ENCODE measurements at places on chromosomes 12 and 14.

GRCh38 chr12:2284857-2285256, 232.1 kb downstream of the CACNA1C start:
- DNase-seq = peak; percentile 65

- no peak for DNase-seq
These were observed 12.1 kb downstream of the SERPINA1 start for GRCh38 chr14:94376108-94376975.

- DNase-seq = no peak
These were observed 6.7 kb upstream of the DNAAF2 start for GRCh38 chr14:49641697-49642129.

GRCh38 chr12:71071536-71072097, 86.2 kb downstream of the TSPAN8 start:
- DNase-seq = no peak

- no peak for DNase-seq
These were observed 70.8 kb upstream of the TMCC3 start for GRCh38 chr12:94721173-94721572.

DNA sequence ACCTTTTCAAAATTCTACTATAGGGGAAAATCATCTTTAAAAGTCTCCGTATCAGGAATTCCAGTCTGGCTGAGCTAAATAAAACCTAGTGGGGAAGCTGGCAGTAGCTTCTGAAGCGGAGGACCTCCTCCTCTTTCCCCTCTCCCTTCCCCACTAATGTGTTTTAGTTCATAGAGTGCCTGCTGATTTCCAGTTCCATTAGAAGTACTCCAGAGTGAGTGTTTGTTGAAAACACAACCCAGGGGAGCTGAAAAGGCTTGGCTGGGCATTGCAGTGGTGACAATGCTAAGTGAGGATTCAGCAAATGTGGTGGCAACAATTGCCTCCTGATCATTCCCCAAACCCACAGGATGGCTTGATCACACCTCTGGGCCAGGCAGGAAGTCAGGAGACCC, 144.2 kb upstream of the FRMD6 start:
- no peak for DNase-seq

DNA sequence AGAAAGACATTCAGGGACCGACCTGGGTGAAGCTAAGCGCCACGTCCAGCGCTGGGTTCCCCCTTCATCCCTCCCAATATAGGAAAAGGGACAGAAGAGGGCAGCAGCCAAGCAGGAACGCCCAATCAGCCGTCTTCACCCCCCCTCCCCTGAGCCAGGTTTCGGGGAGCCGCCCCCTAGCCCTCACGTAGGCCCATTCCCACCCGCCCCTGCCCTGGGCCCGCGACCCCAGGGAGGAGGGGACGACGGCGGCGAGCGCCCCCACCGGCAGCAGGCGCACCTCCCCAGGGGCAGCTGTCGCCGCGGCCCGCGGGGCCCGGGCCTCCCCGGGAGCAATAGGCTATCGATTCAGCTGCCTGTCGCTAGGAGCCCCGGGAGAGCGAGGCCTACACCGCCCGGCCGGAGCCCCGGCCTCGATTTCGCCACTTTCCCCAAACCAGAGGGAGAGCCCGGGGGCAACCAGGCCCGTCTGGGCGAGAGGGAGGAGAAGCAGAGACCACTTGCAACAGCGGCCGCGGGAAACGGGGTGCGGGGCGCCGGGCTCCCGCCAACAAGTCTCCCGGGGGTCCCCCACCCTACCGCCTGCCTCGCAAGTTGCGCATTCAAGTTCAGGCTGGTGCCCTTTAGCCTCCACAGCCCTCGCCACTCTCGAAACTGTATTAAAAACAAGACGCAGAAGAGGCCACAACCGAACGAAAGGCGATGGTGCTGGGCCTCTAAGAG, 1.3 kb downstream of the DCAF5 start:
- DNase-seq = peak; percentile 41

- no peak for DNase-seq
These were observed 49.5 kb downstream of the DCAF4 start for GRCh38 chr14:72975770-72976169.

GRCh38 chr12:4120316-4120917, 153.1 kb upstream of the CCND2 start:
- no peak for DNase-seq

DNA sequence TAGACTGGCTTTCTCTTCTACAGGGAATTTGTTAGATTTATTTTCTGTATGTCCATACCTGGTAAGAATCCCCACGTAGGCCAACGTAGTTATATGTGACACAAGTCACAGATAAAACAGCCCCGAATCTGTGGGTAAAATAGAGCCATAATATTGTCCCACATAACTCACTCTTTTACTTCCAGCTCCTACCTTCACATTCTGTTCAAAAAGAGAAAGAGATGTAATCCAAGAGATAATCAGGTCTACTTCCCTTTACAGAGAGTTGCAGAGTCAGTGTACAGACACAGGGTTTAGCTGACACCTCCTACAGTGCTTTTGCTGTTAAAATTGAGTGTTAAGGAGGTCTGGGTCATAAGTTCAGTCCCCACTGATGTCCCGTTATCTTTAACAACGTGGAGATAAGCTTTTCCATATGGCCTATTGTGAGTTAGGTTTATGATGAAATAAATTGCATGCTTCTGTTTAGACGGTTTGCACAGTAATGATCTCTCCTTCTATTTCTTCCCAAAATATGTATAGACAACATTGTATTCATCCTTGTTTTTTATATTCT, 446.5 kb downstream of the ADAMTS20 start:
- no peak for DNase-seq

DNA sequence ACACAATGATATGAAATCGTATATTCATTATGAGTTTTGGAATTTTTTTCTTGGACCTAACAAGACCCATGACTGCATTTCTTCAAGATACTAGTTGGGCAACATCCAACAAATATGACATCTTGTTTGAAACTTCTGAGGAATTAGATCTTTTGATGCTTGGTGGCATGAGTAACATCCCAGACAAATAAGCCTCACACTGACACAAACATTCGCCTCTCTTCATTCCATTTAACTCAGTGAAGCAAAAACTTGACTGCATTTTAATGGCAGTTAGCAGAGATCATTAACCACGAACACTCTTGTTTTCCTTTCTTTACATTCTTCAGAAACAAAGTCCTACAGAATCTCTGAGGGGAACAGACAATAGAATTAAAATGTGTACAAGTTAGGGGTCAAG, 758.3 kb downstream of the C12orf50 start:
- no peak for DNase-seq

DNA sequence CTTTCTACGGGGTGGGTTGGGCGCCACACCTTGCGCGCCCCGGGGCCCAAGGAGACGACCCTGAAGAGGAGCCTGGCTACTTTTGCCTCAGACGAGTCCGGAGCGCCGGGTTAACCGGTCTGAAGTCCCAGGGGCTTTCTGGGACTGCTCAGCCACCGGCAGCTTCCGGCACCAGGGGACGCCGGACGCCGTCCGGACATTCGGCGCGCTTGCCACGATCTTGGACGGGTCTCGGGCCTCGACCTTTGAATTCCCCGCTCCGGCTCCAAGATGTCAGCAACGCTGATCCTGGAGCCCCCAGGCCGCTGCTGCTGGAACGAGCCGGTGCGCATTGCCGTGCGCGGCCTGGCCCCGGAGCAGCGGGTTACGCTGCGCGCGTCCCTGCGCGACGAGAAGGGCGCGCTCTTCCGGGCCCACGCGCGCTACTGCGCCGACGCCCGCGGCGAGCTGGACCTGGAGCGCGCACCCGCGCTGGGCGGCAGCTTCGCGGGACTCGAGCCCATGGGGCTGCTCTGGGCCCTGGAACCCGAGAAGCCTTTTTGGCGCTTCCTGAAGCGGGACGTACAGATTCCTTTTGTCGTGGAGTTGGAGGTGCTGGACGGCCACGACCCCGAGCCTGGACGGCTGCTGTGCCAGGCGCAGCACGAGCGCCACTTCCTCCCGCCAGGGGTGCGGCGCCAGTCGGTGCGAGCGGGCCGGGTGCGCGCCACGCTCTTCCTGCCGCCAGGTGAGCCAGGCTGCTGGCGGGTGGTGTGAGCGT, at the start of gene ACOT4:
Gene ACOT4 (plus strand): TSS at position 184 of the 760 bp plus-strand sequence. CDS start 87 bp downstream, at position 271.
- no peak for DNase-seq
